Activated CD8-positive, alpha-beta memory T cell treated with anti-CD3 and anti-CD28 coated beads for 4 hours (primary cell): ENCODE measurements at places on chromosomes 7 and 10.

- no peak for DNase-seq
These were observed 152.4 kb downstream of the DKK1 start for GRCh38 chr10:52466464-52466863.

DNA sequence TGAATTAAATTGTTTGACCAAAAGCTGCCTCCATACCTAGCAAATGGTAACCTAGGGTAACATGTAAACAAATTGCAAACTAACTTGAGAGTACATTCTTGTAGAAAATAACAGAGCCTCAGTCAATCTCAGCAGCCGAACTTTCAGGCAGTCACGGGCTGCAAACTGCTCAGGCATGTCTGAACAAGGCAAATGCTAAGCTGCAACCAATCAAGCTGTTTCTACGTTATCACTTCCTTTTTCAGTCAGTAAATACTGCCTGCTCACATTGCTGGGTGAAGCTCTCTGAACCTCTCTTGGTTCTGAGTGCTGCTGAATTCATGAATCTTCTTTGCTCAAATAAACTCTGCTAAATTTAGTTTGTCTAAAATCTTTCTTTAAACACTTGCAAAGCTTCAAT is 1212.4 kb downstream of the SORCS1 start:
- DNase-seq, result no peak

GRCh38 chr7:121383235-121383910 is 12.7 kb downstream of the FAM3C start:
- DNase-seq, result no peak

GRCh38 chr10:96153070-96153469 is 23.0 kb downstream of the ZNF518A start:
- no peak for DNase-seq

GRCh38 chr10:111338805-111339204 is 262.0 kb downstream of the ADRA2A start:
- DNase-seq, result no peak

GRCh38 chr10:132815168-132815857 is 29.4 kb upstream of the NKX6-2 start:
- DNase-seq, result no peak

DNA sequence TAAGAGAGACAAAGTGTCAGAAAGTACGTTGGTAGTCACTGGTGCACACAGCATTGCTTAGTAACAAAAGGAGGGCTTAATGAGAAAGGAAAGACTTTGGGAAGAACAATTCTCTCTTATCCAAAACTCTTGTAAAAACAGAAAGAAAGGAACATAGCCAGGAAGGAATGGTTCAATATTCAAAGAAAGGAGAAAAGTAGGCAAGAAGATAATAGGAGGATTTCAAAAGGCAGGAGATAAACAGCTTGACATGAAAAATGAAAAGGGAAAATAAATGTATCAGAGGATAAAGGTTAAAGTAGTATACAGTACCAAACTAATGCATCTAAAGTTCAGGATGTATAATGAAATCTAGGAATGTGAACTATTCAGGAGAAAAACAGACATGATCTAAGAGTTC is 20.1 kb downstream of the ZFAND4 start:
- no peak for DNase-seq

GRCh38 chr7:152086513-152086912 is 61.0 kb downstream of the GALNT11 start:
- no peak for DNase-seq

GRCh38 chr7:120504386-120504785 is 231.4 kb downstream of the KCND2 start:
- DNase-seq, result no peak

DNA sequence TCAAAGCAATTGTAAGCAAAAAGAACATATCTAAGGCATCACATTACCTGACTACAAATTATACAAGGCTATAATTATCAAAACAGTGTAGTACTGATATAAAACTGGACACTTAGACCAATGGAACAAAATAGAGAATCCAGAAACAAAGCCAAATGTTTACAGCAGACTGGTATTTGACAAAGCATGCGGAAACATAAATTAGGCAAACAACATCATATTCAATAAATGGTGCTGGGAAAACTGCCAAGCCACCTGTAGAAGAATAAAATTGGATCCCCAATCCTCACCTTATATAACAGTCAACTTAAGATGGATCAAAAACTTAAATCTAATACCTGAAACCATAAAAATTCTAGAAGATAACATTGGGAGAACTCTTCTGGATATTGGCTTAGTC is 240.8 kb upstream of the POM121L12 start:
- DNase-seq, result no peak

- no peak for DNase-seq
These were observed 5.3 kb downstream of the CDH23 start for GRCh38 chr10:71402005-71402404.
